ENCODE measurements at places on chromosomes 5 and 9.
A peak's percentile ranks its signal among the peaks of the same experiment; 100 is the strongest.

DNA sequence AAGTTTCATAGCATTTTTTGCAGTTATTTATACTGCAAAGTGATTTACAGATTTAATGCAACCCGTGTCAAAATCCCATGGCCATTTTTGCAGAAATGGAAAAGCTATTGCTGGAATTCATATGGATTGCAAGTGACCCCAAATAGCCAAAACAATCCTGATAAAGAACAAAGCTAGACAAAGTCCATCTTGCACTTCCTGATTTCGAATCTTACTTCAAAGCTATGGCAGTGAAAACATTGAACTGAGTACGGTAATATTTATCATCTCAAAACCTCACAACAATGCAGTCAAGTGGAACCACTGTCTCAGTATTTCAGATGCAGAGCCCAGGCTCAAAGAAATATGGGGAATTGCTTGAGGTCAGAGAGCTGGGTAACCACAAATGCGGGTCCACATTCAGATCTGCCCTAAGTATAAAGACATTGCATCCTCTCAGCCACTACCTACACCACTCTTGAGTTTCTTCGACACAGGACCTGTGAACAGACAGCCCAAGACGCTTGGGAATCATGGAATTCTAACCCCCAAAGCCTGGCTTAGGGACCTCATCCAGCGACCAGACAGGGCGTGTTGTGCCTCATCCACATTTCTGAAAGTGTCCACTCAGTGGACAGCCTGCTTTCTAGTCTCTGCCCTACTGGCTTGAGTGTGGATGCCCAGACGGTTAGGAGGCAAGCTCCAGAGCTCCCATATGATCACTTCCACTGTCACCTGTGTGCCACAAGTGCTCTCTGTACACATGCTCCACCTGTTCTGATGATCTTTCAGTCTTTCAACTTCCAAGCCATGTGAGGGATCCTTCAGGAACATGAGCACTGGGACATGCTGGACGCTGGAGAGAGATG is 39.3 kb upstream of the KCNIP1 start:
- no peak for DNase-seq

GRCh38 chr5:7436521-7436920 is 40.6 kb downstream of the ADCY2 start:
- DNase-seq = no peak

- DNase-seq = peak; percentile 21
Measured at GRCh38 chr9:134317400-134317789, 8.9 kb upstream of the RXRA start.

GRCh38 chr9:133134388-133135145 is 13.5 kb upstream of the RALGDS start:
- DNase-seq = no peak

GRCh38 chr5:60488466-60489130 is 211.4 kb downstream of the DEPDC1B start:
- DNase-seq = no peak

GRCh38 chr5:38528162-38528703 is 28.2 kb downstream of the LIFR start:
- no peak for DNase-seq

GRCh38 chr9:95383185-95383676 is 65.7 kb upstream of the FANCC start:
- peak; percentile 96 for DNase-seq

DNA sequence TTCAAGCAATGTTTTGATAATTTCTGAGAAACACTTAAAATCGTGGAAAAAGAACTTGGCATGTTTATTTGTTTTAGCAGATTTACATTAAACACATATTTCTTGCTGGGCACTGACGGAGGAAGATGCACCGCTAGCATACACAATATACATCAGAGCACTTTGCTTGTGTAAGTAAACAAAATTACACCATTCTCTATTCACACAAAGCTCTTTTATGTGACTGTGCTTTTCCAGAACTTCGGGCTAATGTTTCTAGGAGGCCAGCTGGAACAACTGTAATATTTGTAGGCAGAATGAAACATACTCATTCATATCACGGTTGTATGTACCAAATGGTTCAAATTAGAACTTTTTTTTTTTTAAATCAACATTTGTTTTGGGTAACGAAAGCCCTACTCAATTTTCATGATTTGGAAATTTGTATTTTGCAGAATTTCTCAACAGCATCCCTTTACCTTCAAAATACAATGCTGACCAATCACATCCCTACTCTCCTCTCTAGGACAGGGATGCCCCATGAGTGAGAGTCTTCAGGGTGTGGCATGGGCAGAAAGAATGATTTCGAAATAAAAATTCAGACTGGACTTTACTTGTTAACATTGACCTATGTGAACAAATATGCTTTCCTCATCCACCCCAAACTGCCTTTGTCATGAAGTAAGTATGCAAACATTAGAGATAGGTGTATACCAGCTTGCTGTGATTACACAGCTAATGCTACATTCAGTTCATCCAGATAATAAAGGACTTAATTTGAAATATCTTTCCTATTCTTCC is 425.1 kb downstream of the BNC2 start:
- DNase-seq = peak; percentile 48

DNA sequence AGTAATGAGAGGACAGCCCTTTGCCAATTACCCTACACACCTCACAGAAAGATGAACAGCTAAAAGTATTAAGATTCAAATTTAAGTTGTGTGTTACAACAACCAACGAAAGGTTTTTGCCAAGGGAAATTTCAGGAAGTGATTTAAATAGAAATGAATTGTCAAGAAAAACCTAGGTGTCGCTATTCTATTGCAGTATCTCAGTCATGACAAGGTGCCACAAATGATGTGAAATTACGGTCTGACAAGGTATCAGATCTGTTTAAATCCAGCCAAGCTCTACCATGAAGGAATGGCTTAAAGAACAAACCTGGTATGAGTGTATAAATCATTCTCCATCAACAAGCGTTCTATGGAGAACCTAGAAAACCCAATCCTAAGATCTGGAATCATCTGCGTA is 189.7 kb downstream of the ATPSCKMT start:
- DNase-seq = no peak

DNA sequence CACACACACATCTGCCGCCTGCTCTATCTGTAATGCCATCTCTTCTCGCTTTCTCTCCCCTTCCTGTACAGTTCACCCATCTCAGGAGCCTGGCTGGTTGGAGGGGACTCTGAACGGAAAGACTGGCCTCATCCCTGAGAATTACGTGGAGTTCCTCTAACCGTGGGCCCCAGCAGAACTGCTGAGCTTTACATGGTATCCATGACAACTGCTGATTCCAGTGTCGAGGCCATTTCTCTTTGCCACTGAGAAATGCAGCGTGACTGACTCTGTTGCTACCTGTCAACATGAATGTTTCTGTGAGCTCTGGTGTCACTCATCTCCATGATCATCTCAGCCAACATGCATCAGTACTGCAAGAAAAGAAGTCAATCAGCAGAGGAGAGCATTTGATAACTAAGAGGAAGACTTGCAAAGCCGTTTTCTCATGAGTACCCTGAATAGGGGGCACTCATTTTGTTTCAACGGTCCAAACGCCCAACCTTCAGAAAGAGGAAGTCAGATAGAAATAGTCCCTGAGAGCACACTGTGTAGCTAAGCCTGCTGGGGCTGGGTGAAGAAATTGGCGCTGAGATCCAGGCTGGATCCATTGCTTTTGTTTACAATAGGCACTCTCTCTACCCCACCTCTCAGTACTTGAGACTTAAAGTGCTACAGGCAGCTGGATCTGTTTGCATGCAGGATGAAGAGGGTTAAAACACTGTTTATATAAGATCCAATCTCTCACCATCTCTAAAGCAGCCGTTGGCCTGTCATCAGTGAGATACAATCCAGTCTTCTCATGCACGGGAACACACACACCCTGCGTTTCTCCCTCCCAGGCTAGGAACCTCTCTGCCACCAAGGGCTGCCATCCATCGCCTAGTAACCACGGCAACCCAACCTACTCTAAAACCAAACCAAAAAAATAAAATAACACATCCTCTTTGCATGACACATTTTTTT is 180.9 kb downstream of the NR3C1 start:
- peak; percentile 16 for DNase-seq

- no peak for DNase-seq
Measured at GRCh38 chr5:81925981-81926380, 45.8 kb upstream of the ATG10 start.

DNA sequence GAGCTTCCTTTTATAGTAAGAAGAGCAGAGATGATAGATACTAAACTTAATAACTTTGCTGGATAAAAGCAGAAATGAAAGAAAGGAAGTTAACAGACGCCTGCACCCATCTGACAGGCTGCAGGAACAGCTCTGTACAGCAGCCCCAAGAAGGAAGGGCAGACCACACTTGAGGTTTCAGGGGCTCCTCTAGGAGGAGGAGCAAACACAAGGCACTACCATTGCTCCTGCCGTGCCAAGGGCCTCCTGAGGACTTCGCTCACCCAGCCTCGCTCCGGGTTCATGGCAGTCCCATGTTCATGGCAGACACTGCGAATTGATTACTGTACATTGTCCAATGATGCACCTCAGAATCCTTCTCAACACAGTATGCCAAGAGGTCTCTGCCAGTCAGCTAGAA is 85.1 kb downstream of the AMBP start:
- no peak for DNase-seq

GRCh38 chr9:135136481-135136880 is 49.0 kb downstream of the OLFM1 start:
- DNase-seq = no peak

DNA sequence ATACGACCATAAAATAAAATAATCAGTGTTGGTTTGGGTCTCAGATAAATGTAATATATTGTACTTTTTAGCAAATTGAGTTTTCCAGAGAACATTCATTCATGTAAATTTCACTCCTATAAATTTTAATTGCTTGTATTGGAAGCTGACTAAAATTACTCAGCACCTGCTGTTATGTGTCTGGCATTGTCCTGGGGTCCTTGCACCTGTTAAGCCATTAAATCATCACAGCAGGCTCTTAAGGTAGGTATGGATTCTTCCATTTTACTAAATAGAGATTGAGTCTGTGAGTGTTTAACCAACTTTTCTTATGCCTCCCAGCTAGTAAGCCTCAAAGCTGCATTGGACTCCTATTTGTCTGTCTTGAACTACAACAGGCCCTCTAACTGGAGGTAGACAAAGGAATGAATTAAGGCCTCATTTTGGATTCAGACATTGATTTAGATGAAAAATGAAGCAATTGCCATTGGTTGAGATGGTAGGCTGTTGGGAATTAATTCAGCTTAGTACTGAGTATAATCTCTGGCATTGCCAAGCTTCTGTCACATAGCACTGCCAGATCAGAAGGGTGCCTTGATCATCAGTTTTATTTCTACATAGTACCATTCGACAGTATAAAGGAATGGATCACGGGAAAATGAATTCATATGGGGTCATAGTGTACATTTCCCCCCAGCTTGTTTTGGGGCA is 78.9 kb downstream of the PARP8 start:
- DNase-seq = no peak

DNA sequence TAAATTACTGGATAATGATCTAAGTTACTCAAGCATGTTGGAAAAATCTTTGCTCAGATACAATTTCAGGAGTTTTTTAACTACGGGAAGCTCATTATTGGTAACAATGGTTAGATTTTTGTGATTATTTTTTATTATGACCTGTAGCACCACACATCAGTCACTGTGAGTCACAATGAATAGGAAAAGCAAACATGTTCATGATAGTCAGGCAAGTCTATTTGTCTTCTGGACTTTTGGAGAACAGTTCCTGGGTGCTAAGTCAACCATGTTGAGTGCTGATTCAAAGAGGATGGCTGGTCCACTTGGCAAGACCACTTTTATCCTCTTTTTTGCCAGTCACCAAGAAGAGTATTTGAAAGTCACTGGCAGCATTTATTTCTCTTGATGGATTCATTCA is 403.2 kb downstream of the KIF4B start:
- no peak for DNase-seq

DNA sequence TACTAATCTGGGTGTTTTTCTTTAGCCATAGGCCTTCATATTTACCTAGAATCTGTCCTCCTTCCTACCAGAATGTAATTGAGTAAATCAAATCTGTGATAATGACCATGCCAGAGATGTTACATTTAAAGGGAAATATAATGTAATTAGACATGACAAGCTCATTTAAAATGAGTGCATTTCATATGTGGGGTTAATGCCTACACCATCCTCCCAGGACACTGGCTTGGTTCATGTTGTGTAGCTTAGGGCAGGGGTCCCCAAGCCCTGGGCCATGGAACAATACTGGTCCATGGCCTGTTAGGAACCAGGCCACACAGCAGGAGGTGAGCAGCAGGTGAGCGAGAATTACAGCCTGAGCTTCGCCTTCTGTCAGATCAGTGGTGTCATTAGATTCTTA is 276.9 kb upstream of the DAP start:
- no peak for DNase-seq

GRCh38 chr5:9188956-9189355 is 356.9 kb downstream of the SEMA5A start:
- DNase-seq = no peak

GRCh38 chr9:79116709-79117108 is 455.1 kb upstream of the TLE4 start:
- DNase-seq = no peak

GRCh38 chr5:157610990-157611389 is 35.4 kb upstream of the ADAM19 start:
- no peak for DNase-seq

- no peak for DNase-seq
Measured at GRCh38 chr5:178668579-178668978, 41.7 kb upstream of the CLK4 start.

DNA sequence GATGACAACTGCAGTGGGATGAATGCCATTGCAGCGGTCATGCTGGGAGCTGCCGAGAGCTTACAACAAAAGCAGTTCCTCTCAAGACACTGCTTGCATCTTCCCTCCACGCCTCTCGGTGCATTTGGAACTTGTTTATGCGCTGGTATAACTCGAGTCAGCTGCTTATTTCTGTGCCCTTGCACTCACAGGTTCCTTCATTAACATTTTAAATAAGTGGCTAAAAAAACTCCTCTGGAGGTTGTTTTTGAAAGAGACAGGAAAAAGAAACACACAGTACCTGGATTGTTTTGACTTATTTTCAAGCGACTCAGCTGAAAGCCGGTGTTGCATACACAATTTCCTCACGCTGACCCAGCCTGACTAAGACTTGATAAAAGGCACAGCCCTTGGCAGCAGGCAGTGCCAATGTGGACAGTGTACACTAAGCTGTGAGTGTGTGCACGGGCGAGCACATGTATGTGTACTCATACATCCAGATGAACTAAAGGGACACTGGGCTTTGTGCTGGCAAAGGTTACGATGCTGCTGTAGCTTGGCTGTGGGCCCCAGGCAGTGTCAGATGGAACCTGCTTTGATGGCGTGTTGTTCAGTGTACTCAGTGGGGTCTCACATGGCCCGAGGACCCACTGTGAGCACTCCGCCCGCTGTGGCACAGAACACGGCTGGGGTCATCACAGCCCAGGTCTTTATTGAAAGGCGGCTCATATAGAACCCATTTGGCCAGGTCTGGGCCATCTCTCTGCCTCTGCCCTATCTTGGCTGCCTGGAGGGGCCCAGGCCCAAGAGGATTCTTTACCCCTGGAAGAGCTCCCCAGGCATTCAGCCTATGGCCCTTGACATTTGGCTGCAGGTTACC is 92.3 kb downstream of the ANKRD33B start:
- DNase-seq = no peak

- no peak for DNase-seq
Measured at GRCh38 chr9:101132801-101133200, 104.3 kb downstream of the PLPPR1 start.

GRCh38 chr5:6496207-6496584 is 47.5 kb downstream of the UBE2QL1 start:
- no peak for DNase-seq

All from EL (cell line).